Stimulated activated CD8-positive, alpha-beta memory T cell treated with anti-CD3 and anti-CD28 coated beads, Interleukin-15, amount 100 ng/mL, for 24 hours (primary cell): ENCODE measurements at places on chromosomes 2 and 18.

DNA sequence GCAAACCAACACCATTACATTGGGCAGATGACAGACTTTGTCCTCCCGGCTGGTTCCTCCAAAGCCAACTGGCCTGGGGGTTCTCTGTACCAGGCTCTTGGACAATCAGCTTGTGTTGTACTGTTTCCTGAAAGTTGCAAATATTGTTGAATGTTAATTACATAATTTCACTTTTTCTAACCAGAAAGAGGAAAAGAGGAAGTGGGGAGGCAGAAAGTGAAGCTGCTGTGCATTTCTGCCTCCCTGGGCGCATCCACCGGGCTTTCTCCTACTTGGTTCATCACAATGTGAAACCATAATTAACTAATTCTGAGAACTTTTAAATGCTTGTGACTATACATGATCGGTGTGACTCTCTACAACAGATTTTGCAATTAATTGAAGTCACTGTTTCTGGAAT is 10.1 kb downstream of the TWIST2 start:
- no peak for DNase-seq

DNA sequence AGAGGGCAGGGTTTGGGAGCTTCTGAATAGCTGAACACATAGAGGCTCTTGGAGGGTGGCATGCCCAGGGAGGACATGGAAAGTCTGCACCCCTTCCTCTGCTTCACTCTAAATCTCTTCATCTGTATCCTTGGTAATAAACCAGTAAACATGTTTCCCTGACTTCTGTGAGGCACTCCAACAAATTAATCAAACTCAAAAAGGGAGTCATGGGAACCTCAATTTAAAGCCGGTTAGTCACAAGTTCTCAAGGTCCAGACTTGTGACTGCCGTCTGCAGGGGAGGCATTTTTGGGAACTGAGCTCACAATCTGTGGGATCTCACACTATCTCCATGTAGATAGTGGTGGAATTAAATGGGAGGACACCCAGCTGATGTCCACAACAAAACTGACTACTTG is 33.1 kb upstream of the STON1 start:
- no peak for DNase-seq

GRCh38 chr2:26614216-26615138 is 26.7 kb downstream of the CIB4 start:
- DNase-seq: no peak

GRCh38 chr2:20015482-20016083 is 3.1 kb upstream of the MATN3 start:
- no peak for DNase-seq

- no peak for DNase-seq
These were observed 125.1 kb downstream of the TMEM200C start for GRCh38 chr18:5770176-5770575.

- no peak for DNase-seq
These were observed 91.4 kb downstream of the RTN4 start for GRCh38 chr2:54958717-54959371.

DNA sequence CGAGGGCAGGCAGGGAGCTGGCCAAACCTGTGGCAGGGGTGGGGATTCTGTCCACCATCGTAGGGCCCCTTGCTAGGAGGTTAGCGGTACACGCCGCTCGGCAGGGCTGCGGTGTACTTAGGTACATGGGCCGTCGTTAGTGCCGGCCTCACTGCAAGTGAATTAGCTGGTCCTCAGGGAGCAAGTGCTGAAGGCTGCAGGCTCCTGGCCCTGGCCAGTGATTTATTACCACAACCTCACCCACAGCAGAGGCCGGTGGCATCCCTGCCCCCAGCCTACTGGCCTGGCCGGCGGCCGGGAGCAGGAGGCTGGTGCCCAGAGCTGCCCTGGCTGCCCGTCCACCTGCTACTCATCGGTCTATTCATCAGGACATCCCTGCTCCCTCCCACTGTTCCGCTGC is 19.6 kb upstream of the PTMA start:
- DNase-seq: no peak

- DNase-seq: peak; percentile 28
These were observed 81.1 kb downstream of the RTP5 start for GRCh38 chr2:241950413-241951315.

DNA sequence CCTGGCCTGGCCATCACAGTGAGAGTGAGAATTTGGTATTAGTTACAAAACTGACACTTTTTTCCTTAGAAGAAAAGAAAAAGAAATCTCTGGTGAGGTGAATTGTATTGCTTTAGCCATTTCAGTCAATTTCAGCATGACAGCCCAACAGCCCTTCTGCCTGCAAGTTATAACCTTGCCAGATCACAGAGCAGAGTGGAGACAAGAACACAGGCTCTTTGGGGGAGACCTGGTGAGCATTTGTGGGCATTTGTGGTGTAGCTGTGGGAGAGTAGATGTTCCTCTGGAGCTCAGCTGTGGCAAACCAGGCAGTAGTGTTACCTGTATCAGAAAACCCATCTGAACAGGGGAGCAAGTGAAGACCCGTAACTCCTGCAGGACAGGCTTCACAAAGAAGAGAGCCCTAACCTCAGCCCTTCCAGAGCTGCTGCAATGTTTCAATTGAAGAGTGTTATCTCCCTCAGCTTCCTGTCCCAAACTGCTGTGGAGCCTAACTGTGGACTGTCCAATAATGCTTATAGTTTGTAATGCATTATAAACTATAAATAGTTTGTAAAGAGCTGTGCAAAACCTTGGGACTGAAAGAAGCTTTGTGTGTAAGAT is 22.8 kb upstream of the DLX1 start:
- no peak for DNase-seq

DNA sequence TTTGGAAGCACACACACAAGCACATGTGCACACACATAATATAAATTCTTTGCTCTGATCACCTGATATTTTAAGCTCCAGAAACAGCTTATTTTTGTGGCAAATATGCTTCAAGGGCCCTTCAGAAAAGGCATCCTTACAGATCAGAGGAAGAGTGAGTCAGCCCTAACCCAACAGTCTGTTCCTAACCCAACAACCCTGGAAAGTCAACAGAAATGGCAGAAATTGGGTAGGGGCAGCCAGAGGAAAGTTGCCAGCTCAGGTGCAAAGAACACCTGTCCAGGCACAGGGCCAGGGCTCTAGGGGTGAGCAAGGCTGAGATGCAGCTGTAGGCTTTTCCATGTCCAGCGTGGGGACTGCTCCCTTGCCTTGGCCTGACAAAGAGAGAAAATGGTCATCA is 6.4 kb upstream of the NCKAP5 start:
- no peak for DNase-seq

DNA sequence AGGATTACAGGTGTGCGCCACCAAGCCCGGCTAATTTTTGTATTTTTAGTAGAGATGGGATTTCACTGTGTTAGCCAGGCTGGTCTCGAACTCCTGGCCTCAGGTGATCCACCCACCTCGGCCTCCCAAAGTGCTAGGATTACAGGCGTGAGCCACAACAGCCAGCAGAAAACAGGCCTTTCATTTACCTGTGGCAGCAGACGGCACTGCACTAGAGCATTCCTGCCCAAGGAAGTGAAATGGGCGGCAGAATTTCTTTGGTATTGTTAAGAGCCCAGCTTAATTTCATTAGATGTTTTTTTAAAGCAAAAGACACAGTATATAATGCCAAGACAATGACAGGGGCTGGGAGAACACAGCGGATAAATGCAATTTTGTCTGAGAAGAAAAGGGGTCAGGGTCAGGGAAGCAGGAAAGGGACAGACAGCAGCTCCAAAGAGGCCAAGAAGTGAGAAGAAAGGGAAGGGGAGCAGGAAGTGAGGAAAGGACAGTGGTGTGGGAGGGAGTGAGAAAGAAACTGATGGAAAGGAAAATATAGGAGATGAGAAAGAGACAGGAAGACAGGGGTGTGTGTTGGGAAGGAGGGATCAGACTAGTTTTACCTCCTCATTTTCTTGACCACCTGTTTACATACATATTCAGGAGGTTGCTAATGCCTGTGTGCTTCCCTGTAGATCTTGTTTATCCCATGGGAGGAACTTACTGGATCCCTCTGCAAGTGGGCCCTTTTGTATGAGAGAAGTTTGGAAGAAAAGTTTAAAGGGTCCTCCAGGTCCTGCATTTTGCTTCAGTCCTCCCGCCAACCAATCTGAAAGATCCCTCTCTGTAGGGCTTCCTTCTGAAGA is 32.5 kb downstream of the KCTD1 start:
- no peak for DNase-seq

GRCh38 chr2:189024901-189025618 is 50.9 kb downstream of the COL3A1 start:
- DNase-seq: no peak

DNA sequence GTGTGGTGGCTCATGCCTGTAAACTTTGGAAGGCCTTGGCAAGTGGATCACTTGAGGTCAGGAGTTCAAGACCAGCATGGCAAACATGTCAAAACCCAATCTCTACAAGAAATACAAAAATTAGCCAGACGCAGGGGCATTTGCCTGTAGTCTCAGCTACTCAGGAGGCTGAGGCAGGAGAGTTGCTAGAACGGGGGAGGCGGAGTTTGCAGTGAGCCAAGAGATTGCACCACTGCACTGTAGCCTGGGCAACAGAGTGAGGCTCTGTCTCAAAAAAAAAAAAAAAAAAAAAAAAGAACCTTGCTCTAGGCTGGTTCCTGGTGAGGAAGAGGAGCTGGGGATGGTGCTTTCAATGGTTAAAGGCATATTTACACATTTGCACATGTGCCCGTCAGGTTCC is 129.4 kb downstream of the LYPD6B start:
- DNase-seq: no peak

DNA sequence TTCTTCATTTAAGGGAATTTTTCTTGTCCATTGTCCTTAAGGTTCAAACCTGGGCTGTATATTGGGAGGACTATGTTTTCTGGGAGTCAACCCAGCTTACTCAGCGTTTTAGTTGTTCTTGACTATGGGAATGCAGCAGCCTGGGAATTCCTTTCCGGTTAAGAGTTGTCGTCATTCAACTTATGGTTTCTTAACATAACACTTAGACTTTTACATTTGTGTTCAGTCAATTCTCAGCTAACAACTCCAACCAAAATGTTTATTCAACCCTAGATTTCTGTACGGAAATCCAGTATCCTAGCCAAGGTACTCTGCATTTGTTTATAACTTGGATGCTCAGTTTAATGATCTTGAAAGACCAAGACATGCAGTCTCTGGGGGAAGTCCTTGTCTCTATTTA is 960.9 kb downstream of the CBLN2 start:
- no peak for DNase-seq

DNA sequence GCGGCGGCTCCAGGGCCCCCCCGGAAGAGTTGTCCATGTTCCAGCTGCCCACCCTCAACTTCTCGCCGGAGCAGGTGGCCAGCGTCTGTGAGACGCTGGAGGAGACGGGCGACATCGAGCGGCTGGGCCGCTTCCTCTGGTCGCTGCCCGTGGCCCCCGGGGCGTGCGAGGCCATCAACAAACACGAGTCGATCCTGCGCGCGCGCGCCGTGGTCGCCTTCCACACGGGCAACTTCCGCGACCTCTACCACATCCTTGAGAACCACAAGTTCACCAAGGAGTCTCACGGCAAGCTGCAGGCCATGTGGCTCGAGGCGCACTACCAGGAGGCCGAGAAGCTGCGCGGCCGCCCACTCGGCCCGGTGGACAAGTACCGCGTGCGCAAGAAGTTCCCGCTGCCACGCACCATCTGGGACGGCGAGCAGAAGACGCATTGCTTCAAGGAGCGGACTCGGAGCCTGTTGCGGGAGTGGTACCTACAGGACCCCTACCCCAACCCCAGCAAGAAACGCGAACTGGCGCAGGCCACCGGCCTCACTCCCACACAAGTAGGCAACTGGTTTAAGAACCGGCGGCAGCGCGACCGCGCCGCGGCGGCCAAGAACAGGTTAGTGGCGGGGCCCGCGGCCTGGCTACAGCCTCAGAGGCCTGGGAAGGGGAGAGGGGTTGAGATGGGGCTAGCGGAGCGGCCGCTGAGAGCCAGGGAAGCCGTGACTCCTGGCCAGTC is 965 bp downstream of the SIX3 start:
- no peak for DNase-seq

- no peak for DNase-seq
These were observed 1138.2 kb upstream of the TMEFF2 start for GRCh38 chr2:193332941-193333340.

DNA sequence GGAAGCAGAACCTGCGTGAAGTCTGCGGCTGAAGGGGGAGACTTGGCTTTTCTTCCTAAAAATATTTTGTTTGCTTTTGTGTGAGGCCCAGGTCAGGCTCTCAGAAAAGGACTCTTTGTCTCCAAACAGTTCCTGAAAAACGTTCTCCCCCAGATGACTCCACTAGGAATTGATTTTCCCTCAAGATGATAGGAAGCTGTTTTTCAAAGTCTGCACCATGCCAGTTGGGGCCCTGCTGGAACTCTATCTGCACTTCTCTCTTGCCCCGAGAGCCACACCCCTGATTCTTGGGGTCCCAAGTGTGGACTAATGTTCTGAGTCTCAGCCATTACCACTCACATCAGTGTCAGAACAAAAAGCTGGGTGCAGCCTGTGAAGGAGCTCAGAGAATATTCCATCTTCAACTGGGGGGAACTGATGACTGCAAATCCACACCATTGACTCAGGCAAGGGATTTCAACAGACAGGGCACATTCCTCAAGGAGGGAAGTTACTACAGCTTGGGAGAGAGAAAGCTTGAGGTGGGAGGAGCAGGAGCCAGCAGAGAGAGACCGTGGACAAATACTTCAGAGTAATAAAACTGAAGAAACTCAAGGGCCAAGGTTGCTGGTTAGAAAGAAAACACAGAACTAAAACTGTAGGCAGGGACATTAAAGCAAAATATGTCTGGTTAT is 768.3 kb downstream of the RNF144A start:
- DNase-seq: no peak

- DNase-seq: no peak
These were observed 7.6 kb downstream of the CNDP1 start for GRCh38 chr18:74541703-74542555.

DNA sequence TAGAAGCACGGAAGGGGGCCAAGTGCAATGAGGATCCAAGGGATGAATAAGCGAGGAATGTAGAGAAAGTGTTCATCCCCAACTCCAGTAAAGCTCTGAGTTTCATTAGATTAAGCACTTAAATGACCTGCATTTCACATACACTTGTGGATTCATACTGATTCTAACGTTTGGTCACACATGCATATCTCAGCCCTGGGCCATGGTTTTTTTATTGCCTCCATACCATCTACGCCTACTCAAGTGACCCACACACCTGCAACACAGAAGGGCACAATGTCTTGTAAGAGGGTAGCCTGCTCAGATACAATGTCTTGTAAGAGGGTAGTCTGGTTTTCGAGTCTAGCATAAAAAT is 566 bp upstream of the MRPS5 start:
- no peak for DNase-seq

DNA sequence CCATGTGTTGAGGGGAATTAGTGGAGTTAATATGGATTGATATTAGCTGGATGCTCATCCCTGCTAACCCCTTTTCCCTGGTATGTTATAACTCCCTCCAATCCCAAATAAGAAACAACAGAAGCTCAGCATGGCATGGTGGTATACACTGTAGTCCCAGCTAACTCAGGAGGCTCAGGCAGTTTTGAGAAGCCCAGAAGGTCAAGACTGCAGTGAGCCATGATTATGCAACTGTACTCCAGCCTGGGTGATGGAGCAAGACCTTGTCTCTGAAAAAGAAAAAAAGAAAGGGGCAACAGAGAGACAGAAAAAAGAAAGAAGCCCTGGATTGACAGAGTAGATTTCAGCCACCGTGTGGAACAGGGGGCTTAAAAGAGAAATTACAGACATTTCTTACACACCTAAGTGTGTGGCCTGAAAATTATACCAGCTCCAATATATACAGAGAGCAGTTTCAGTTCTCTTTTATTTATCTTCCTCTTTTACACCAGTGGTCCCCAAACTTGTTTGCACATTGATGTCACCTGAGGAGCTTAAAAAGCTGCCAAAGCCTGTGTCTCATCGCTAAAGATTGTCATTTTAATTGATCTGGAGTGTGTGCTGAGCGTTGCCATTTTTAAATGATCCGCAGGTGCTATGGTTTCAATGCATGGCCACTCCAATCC is 203.6 kb downstream of the UBE2E3 start:
- no peak for DNase-seq
